ENCODE measurements at places on chromosomes 13 and 19.

- DNase-seq: no peak
Observed at GRCh38 chr19:13622766-13623715, 116.8 kb upstream of the CACNA1A start.

- DNase-seq: peak; percentile 51
Observed at GRCh38 chr19:1076951-1077350, 10.0 kb downstream of the ARHGAP45 start.

DNA sequence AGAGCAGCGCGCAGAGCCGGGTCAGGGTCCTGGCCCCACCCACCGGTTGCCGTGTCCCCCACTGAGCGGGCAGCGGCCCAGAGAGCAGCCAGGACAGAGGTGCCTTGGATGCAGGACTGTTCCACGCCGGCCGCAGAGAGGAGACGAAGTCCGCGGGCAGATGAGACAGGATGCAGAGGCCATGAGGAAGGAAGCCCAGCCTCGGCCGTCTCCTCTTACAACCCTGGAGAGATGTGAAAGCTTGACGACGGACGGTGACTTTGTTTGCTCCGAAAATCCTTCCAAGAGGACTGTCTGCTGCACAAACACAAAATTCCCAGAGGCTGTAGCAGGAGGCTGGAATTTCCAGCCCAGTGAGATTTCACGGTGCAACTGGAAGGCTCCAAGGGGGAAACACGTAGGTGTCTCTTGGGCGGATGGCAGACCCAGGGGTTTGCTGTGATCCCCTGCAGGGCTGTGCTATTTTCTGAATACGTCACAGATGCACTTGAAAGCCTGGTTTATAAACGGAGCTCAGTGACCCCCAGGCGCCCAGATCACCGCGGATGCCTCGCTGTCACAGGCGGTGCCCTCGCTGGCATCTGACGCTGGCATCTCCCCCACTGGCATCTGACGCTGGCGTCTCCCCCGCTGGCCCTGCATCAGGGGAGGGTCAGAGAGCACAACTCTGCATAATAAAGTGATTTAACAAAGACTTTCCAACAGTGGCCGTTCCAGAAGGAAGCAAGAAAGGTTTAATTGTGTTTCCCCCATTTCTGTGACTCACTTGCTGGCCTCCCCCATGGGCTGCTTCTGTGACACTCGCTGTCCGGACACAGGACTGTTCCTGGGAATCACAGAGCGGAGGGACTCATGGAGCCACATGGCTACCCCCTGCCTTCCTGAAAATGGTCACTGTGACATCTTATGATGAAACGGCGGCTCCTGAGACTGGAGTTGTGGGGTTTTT lies 62.0 kb upstream of the C13orf46 start:
- no peak for DNase-seq

DNA sequence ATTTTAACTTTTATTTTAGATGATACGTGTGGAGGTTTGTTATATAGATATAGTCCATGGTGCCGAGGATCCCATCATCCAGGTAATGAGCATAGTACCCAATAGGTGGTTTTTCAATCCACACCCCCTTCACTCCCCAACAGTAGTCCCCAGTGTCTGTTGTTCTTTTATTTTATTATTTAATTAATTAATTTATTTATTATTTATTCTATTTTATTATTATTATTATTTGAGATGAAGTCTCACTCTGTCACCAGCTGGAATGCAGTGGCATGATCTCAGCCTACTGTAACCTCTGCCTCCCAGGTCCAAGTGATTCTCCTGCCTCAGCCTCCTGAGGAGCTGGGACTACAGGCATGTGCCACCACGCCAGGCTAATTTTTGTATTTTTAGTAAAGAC lies 2086.2 kb downstream of the PCDH9 start:
- DNase-seq: no peak

GRCh38 chr19:35179830-35180229 lies 25.3 kb downstream of the FXYD5 start:
- DNase-seq: no peak

- no peak for DNase-seq
Observed at GRCh38 chr19:18798384-18799352, 7.6 kb upstream of the COMP start.

GRCh38 chr19:1859331-1859781 lies 4.0 kb downstream of the KLF16 start:
- DNase-seq: no peak

DNA sequence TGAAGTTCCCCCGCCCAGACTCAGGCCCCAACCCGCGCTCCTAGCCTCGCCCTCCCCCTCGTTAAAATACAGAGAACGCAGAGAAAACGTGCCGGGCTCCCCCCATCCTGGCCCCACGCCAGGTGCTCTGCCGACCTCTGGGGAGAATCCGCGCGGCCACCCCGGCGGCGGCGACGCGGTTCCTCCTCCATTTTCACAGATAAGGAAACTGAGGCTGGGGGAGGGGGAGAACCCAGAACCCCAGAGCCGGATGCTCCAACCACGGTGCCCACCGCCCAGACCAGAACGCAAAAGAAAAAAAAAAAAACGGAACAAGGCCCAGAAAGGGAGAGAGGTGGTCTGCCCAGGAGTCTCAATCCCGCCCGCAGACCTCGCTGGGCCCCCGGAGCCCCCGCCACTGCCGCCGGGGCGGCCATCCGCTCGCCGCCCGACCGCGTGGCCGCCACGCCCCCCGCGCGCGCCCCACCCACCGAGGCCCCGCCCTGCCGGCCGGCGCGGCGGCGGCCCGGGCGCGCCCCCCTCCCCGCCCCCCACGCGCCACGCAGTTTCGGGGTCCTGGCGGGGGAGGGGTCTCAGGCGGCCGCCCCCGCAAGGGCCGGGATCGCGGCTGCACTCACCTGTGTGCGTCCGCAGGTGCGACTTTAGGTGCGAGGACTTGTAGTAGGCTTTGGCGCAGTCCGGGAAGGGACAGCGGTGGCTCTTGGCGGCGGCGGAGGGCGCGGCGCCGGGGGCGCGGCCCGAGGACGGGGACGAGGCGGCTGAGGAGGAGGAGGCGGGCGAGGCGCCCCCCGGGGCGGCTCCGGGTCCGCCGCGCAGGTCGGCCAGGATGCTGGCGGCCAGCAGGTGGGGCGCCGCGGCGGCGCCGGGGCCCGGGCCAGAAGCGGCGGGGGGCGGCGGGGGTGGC lies 703 bp downstream of the KLF16 start:
- DNase-seq: no peak

GRCh38 chr19:898663-899062 lies 5.4 kb downstream of the RNU6-9 start:
- no peak for DNase-seq

GRCh38 chr19:47243776-47244547 lies 12.4 kb upstream of the CCDC9 start:
- DNase-seq: no peak

- no peak for DNase-seq
Observed at GRCh38 chr19:44725684-44726083, 22.8 kb upstream of the BCL3 start.

- no peak for DNase-seq
Observed at GRCh38 chr19:56637976-56638555, 4.9 kb upstream of the SMIM17 start.

Data from esophagus squamous epithelium (tissue), 5 donors.